ENCODE measurements at places on chromosomes 11 and 22.

GRCh38 chr11:213111-213510 is 5.6 kb downstream of the RIC8A start:
- no peak for DNase-seq

DNA sequence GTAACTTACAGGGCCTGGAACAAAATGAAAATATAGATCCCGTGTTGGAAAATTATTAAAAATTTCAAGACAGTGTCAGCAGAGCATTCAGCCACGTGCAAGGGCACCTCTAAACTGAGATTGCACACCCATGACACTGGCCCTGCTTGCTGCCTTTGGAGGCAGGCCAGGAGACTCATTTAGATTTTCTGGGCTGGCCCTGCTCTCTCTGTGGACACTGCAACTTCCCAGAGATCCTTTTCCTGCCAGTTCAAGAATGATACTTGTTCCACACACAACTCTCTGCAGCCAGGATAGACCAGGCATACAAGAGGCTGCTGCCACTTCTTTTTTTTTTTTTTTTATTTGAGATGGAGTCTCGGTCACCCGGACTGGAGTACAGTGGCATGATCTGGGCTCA is 56.7 kb upstream of the PTPRJ start:
- no peak for DNase-seq

DNA sequence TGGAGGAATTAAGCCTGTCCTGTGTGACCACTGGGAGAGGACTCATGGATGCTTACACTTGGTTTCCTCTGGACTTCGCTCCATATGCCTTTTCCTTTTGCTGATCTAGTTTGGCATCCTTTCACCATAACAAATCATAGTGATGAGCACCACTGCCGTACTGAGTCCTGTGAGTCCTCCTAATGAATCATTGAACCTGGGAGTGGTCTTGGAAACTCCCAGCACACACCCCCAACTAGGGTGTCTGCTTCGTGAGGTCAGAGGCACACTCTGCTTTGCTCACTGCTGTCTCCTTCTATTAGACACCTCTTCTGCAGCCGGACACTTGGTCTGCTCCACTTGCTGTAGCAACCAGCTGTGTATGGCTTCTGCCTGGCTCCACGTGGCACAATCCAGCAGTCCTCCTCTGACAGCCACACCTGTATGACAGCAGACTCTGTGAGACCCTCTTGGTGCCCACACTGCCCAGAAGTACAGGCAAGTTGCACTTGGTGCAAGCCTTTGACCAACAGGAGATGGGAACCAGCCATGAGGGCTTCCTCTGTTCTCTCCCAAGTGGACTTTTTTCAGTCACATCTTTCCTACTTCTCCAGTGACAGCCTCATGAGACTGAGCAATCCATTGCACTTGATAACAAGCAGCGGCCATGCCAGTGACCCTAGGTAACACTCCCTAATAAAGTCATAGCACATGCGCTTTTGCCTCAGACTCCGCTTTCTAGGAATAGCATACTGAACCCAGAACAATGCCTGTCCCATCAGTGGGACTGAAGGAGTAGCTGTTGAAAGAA is 65.0 kb upstream of the HMGXB4 start:
- no peak for DNase-seq

GRCh38 chr11:19970944-19971343 is 189.3 kb downstream of the DBX1 start:
- no peak for DNase-seq

DNA sequence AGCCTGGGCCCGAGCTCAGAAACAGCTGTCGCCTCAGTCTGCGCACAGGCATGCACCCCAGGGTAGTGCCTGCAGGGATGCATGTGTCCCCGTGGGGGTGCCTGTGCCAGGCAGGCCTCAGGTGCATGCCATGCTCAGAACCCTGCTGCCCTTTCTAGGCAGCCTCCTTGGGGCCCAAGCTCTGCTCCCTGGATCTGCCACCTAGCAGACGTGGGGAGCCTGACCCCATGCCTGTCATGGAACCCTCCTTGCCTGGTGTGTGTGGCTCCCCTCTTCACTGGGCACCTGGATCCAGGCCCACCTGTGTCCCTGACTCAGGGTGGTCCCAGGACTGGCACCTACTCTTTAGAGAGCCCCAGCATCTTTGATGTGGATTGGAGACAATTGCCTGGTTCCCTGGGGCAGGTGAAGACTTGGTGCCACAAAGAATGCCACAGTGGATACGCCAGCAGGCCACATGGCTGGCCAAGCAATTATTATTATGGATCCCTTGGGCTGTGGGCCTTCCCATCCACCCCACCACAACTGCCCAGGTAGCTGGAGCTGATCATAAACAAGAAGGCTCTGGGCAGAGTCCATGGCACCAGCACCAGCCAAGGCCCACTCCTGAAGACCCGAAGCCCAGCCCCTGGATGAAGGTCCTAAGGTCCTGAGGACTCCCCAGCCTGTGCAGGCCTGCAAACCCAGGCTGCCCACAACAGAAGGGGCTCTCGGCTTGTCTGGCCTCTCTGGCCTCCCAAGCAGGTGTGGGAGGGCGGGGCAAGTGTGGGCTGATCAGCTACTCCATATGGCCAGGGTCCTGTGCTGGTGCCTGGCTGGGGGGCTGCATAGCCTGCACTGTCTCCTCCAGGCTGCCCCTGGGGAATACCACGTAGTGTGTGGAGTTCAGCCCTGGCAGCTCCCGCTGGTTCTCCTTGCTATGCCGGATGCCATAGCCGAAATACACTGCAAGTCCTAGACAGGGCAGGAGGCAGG is 3.8 kb downstream of the SLC7A4 start:
- DNase-seq: no peak

DNA sequence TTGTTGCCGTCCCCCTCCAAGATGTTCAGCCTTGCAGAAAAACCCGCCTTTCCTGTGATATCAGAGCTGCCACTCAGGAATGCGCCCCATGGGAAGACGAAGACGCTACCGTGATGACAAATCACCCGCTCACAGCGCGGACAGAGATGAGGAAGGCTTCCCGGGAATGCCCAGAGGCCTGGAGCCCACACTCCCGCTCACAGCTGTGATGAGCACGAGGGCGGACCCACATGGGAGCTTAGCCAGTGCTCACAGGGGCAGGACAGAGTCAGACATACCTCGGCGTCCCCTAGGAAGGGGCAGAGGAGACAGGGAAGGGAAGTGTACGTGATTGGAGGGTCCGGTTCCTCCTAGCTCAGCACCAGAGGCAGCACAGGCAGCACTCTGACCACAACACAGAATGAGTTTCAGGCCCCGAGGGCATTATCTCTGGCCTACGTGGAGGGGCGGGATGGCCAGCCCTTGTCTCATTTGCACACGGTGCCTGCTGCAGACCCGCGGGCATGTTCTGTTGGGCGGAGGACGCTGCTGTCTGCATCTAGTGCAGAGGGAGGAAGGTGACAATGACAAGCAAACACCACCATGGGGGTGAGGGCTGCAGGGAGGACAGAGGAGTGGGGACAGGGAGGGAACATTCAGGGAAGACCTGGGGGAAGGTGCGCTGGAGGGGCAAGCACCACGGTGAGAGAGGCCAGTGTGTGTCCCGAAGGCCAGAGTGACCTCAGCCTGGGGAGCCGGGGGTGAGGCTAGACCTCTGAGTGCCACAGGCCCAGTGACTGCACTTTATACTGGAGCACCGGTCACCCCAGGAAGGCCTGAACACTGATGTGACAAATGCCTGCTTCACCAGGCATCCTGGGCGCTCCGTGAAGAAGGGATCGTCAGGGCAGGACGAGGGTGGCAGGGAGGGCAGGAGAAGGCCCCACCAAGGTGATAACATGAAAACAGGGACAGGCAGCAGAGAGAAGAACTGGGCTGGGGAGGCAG is 79.6 kb downstream of the CELSR1 start:
- DNase-seq: no peak

GRCh38 chr22:24805790-24806662 is at the start of gene SGSM1:
Gene SGSM1, plus strand, starts transcription at chr22:24806211. Its CDS starts 115 bp downstream, at chr22:24806326.
- DNase-seq: peak; percentile 42

- DNase-seq: no peak
Measured at GRCh38 chr22:23915290-23915689, 21.1 kb downstream of the MIF start.

- no peak for DNase-seq
Measured at GRCh38 chr11:119021631-119022030, 3.1 kb downstream of the TRAPPC4 start.

DNA sequence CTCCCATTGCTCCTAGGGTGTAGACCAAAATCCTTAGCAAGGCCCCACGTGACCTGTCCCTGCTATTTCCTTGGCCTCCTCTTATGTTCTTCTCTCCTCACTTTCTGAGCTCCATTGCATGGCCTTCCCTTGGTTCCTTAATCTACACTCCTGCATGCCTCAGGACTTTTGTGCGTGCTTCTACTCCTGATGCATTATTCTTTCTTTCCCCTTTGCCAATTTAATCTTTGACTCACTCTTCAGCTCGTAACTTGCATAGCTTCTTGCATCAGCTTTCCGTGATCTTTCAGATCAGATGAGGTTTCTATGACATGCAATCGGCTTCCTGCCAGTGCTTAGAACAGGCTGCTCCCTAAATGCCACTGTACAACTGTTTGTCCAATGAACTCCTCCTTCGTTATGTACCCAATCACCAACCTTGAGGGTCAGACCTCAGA is 261.6 kb upstream of the CADM1 start:
- DNase-seq: no peak

DNA sequence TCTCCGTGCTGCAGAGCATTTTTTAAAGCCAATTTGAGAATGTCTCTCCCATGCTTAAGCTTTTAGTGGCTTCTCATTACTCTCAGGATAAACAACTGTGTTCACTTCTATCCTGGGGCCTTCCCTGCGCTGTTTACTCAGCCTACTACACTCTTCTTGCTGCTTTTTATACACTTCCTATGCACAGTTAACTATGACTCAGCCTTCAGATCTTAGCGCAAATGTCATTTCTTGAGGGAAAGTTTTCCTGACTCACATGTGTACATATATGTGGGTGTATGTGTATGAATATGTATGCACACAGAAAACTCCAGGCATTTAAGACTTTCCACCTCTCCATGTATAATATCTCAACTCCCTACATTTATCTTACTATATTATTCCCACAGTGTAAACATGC is 9.8 kb downstream of the THAP12 start:
- no peak for DNase-seq

DNA sequence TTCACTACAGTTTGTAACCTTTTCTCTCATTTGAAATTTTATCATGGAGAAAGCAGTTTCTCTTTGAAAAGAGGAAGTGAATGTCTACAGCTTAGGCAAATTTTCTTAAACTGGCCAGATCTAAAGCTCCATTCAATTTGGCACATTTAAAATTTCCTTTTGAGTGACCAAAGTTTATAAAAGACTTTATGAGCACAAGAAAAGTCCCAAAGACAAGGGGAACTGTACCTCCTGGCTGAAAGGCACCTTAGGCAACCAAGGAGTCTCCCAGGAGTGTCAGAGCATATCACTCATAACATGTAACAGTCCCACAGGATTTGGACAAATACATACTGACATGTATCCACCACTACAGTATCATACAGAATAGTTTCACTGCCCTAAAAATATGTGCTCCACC is 41.3 kb downstream of the NARS2 start:
- DNase-seq: no peak

DNA sequence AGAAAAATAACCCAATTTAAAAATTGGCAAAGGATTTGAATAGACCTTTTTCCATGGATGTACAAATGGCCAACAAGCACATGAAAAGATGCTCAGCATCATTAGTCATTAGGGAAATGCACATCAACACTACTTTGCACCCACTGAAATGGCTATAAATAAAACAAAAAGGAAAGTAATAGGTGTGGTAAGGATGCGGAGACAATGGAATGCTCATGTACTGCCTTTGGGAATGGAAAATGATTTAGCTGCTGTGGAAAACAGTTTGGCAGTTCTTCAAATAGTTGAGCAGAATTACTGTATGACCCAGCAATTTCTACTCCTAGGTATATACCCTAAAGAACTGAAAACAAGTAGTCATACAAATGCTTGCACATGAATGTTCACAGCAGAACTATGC is 37.4 kb downstream of the LARGE2 start:
- no peak for DNase-seq

DNA sequence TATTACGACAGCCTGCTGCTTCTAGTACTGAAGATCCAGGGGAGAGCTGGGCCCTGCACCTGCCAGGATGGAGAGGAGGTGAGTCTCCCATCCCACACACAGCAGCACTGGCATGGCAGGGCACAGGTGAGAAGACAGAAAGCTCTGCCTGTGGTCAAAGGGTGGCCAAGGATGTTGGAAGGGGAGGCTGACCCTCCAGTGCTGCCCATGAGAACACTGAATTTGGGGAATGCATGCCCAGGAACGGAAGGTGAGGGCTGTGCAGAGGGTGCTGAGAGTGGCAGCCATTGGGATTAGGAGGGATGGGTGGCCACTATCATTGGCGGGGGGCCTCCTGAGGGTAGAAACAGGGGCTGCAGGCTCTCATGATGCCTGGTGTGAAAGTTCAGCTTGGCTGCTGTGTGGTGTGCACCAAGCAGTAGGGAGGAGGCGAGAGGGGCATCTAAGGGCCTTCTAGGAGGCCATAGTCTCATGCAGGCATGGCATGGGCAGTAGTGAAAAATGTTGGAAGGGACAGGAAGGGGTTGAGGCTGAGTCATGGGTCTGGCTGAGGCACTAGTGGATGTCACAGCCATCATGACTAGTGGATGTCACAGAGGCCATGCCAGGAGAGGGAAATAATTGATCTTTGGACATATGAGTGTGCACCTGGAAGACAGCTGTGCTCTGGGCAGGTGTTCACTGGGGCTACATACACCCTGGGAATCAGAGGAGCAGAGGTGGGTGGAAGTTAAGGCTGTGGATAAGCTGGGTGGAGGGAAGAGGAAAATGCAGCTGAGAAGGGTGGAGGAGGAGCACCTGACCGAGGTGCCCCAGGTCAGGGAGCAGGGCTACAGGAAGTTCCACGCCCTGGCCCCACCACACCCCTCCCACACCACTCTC is 2.5 kb upstream of the LRRC74B start:
- no peak for DNase-seq

DNA sequence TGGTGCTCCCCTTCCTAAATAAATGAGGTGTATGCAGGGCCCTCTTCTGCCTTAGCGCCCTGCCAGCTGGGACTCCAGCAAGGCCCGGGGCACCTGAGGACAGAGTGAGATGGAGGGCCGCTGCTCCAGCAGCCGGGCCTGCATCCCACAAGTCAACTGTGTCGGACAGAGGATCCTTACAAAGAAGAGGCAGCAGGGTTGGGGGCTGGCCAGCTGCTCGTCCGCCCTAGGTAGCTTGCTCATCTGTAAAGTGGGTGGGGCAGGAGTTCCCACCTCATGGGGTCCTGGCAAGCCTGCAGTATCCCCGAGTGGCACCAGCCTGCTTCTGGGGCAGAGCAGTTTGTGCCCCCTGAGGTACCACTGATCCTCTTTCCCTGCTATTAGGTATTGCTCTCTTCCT is 7.6 kb downstream of the TMEM121B start:
- no peak for DNase-seq

- DNase-seq: no peak
Measured at GRCh38 chr11:71977743-71978418, 20.8 kb upstream of the IL18BP start.

DNA sequence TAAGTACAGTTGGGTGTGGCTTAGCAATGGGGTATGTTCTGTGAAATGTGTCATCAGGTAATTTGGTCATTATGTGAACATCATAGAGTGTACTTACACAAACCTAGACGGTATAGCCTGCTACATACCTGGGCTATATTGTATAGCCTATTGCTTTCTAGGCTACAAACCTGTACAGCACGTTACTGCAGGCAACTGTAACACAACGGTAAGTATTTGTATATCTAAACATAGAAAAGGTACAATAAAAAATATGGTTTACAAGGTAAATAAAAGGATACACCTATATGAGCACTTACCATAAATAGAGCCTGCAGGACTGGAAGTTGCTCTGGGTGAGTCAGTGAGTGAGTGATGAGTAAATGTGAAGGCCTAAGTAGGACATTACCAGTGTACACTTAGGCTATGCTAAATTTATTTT is 73.1 kb upstream of the GDPD4 start:
- DNase-seq: no peak

All from T-helper 22 cell (primary cell).